Hepatocyte (in vitro differentiated cells): ENCODE measurements at places on chromosomes 4 and X. TPM values are rescaled to one million over a fixed set of nuclear protein-coding genes. Genes with fewer than 3 reads are reported as not detected.

CT55 gene
- polyA plus RNA-seq, result not detected in 2 replicates

FRG2 gene
- not detected in 2 replicates for polyA plus RNA-seq

GPM6B gene
- polyA plus RNA-seq, result 6.8 and 10.2 TPM in 2 replicates

VGLL1 gene
- 9.3 and 11.6 TPM in 2 replicates for polyA plus RNA-seq

SOWAHB gene
- 5.7 and 8.7 TPM in 2 replicates for polyA plus RNA-seq

PASD1 gene
- polyA plus RNA-seq, result not detected in 2 replicates

FRMD7 gene
- polyA plus RNA-seq, result not detected in 2 replicates

MAMLD1 gene
- 2.4 and 4.0 TPM in 2 replicates for polyA plus RNA-seq

VBP1 gene
- 43.9 and 44.7 TPM in 2 replicates for polyA plus RNA-seq

XG gene
- polyA plus RNA-seq, result 0.15 and 0.64 TPM in 2 replicates

CLGN gene
- polyA plus RNA-seq, result 28.2 and 30.7 TPM in 2 replicates

RXFP1 gene
- not detected in 2 replicates for polyA plus RNA-seq

USP27X gene
- polyA plus RNA-seq, result 1.0 and 1.3 TPM in 2 replicates

POLA1 gene
- polyA plus RNA-seq, result 4.9 and 7.7 TPM in 2 replicates

SSX2B gene
- not detected in 2 replicates for polyA plus RNA-seq

TMEM154 gene
- polyA plus RNA-seq, result 0.36 and 6.8 TPM in 2 replicates

RS1 gene
- not detected in 2 replicates for polyA plus RNA-seq

NPY1R gene
- polyA plus RNA-seq, result 1.1 and 2.9 TPM in 2 replicates

AWAT2 gene
- not detected in 2 replicates for polyA plus RNA-seq

PAGE5 gene
- not detected in 2 replicates for polyA plus RNA-seq

NEXMIF gene
- 0.25 and 0.28 TPM in 2 replicates for polyA plus RNA-seq

PRR32 gene
- polyA plus RNA-seq, result not detected in 2 replicates

WNK3 gene
- 9.8 and 10.6 TPM in 2 replicates for polyA plus RNA-seq

BEX4 gene
- 112 and 119 TPM in 2 replicates for polyA plus RNA-seq

PCDH19 gene
- polyA plus RNA-seq, result 0.92 and 1.8 TPM in 2 replicates

SMR3B gene
- not detected in 2 replicates for polyA plus RNA-seq

SPP1 gene
- 244 and 466 TPM in 2 replicates for polyA plus RNA-seq

CYBB gene
- 0.30 TPM in 1 of 2 replicates, not detected in the other for polyA plus RNA-seq

VCX2 gene
- not detected in 2 replicates for polyA plus RNA-seq
